ENCODE measurements at places on chromosomes 11 and 22.

DNA sequence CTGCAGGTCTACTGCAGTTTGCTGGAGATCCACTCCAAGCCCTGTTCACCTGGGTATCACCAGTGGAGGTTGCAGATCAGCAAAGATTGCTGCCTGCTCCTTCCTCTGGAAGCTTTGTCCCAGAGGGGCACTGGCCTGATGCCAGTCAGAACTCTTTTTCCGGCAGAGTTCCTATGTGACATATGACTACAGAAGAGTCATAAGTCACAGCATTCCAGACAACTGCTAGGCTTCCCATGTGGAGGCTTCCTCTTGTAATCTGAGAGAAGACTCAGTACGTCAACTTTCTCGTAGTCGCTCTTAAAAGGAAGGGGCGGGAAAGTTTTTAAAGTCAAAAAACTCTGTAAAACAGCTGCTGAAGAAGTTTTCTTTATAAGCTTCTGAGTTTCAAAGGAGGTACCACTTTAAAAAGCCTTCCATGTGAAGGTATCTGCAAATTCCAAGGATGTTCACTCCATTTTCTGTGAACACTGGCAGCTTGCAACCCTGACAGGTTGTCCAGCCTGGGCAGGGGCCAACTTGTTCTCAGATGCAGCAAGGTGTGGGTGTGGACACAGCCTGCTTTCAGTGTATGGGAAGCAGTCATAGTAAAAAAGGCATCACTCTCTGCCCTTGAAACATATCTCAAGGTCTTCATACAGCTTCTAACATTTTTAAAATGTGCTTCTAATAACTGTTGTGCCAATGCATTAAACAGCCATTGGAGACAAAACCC is 97.8 kb downstream of the ME3 start:
- no peak for DNase-seq

- DNase-seq, result no peak
These were observed 812 bp upstream of the OR5A2 start for GRCh38 chr11:59427068-59427382.

DNA sequence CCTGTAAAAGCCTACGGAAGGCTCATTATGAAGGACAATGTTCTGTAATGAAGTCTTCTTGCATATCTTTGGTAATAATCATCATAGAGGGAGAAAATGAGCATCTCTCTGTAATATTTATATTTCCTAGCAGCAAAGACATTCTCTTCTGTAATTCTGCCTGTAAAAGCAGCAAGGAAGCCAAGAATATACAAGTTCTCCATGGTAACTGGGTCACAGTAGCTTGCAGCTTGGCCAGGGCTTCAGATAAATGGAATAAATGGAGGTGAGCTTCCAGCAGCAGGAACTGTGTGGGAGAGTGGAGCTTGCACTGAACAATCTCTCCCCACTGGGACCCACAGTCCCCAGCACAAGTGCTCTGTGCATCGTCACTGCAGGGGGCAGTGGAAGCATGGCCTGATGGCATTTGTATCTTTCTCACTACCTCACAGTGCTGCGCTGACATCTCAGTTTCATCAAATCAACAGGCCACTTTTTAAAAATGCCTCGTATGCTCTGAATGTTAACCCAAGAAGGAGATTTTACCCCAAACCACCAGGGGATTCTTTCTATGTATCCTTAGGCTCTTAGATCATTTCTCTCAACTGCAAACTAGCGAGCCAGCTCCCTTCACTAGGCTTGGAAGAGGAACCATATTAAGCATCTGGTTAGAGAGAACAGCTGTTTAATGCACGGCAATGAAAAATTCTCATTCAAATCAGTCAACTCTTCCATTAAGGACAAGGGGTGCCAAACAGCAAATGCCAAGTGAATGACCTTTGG is 1059.7 kb downstream of the OPCML start:
- DNase-seq, result no peak

DNA sequence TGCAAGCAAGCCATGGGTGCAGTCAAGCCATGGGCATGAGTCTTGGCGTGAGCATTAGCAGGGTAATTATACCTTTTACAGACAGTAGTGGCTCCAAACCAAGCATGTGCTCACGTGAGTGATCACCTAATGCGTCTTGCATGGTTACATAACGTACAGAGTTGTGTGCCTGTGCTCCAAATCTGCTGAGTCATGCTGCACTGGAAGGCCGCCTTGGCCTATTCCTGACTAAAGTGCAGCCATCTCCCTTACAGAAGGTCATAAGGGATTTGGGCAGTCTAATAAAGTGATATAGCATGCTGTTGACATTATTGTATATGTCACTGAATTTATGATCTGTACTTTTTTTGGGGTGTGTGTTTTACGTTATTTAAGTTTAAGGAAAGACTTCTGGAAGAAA is 102.4 kb downstream of the ARHGAP42 start:
- DNase-seq, result no peak

DNA sequence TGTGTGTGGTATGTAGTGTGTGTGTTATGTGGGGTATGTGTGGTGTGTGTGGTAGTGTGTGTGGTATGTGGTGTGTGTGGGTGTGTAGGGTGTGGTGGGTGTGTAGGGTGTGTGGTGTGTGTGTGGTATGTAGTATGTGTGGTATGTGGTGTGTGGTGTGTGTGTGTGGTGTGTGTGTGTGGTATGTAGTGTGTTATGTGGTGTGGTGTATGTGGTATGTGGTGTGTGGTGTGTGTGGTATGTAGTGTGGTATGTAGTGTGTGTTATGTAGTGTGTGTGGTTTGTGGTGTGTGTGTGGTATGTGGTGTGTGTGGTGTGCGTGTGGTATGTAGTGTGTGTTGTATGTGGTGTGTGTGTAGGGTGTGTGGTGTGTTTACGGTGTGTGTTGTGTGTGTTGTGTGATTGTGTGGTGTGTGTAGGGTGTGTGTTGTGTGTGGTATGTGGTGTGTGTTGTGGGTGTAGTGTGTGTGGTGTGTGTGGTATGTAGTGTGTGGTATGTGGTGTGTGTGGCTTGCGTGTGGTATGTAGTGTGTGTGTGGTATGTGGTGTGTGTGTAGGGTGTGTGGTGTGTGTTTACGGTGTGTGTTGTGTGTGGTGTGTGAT is 4.2 kb upstream of the PPP6R2 start:
- no peak for DNase-seq

GRCh38 chr11:86292912-86293616 is 9.0 kb upstream of the HIKESHI start:
- no peak for DNase-seq

DNA sequence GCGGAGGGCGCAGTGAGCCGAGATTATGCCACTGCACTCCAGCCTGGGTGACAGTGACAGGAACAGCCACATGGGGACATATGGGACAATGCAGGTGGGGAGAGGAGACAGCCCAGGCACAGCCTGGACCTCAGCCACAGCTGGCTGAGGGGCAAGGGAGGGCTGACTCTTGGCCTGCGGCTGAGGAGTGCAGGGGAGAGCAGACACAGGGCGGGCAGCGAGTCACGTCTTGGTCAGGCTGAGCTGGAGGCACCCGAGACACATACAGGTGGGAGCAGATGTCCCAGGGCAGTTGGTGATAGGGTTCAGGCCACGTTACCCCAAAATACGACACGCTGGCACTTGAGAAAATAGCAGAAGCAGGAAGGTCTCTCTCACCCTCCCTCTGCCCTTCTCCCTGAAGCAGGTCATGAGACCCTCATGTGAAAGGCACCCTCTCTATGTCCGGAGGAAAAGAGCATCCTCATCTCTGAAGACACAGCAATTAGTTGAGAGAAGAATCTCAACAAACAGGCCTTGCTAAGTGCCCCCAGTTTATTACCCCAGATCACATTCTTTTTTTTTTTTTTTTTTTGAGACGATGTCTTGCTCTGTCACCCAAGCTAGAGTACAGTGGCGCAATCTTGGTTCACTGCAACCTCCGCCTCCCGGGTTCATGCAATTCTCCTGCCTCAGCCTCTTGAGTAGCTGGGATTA is 10.5 kb downstream of the KIAA0930 start:
- no peak for DNase-seq

- DNase-seq, result no peak
These were observed 108.9 kb upstream of the SORL1-AS1 start for GRCh38 chr11:121561716-121562115.

DNA sequence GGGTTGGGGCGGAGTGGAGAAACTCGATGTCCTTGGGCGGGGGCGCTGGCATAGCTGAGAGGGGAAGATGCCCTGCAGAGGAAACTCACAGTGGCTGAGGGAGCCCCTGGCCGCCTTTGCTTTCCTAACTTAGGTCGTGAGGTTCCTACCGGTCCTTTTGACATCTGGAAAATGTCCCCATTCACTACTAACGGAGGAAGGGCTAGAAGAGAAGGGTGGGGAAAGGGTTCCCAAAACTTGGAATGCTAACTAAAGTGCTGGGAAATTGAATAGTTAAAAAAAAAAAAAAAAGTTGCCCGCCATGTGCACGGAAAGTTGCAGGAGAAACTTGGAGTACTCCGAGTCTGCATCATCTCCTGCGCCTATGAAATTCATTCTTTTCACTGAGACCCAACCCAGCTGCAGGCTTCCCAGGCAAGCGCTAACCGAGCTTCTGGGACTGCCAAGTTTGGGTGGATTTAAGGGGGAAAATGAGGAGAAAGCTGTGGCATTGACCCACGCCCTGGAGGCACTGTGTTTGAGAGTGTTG is 796 bp downstream of the TIMP3 start:
- DNase-seq, result no peak

Data from Kasumi-1 (cell line).